ENCODE measurements at places on chromosomes 11 and 22.

- no peak for DNase-seq
Observed at GRCh38 chr22:44291674-44292360, 20.9 kb downstream of the SHISAL1 start.

GRCh38 chr11:119175493-119176077, 7.1 kb downstream of the NLRX1 start:
- no peak for DNase-seq

DNA sequence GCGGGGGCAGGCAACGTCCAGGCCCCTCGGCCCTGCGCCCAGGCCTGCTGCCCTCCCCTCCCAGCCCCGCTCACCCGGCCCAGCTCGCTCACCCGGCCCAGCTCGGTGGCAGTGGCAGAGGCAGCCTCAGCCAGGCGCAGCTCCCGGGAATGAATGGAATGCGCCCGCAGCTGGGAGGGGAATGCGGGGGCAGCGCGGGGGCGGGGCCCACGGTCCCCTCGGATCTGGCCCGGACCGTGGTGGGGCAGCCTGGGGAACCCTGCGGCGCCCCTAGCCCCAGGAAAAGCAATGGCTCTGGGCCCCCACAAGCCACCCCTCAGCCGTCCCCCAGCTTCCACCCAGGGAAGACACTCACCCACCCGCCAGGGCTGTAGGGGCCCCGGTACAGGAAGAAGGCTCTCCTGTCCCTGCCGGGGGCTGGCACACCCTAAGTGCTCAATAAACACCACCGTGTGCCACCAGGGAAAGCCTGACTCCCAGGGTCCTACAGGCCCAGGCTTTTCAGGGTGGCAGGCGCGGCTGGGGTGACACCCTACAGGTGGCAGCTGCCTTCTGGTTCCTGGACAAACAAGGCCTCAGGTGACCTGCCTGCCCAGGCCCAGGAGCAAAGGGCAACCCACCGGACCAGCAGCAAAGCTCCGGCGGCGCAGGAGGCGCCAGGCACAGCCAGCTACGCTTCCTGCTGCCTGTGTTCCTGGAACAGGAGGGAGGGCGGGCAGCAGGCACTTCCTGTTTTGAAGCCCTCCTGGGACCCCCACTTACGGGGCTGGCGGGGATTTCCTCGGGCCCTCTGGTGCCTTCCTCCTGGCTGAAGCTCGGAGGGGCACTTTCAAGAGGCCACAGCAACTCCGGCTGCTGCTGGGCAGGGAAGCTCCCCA, 13.8 kb downstream of the PLXNB2 start:
- peak; percentile 56 for DNase-seq

DNA sequence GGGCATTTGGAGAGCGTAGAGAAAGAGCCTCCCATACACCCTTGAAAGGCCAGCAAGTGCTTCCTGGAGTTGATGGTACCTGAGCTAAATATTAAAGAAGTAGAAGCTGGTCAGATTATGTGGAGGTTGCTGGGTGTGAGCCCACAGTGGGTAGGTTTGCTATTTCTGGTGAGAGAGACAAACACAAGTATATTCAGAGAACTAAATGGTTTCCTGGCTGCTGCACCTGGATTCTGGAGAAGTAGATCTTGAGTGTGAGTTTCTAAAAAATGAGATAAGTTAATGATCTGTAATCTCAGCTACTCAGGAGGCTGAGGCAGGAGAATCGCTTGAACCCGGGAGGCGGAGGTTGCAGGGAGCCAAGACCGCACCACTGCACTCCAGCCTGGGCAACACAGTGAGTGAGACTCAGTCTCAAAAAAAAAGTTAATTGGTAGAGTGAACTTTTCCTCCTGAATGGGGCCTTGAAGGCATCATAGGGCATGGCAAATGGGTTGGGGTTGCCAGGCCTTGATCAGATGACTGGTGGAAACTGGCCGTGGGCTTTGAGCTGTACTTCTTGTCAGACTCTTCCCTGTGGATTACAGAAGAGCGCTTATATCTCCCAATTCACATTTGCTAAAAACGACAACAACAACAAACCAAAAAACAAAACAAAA, 75.8 kb downstream of the ADAMTS15 start:
- no peak for DNase-seq

DNA sequence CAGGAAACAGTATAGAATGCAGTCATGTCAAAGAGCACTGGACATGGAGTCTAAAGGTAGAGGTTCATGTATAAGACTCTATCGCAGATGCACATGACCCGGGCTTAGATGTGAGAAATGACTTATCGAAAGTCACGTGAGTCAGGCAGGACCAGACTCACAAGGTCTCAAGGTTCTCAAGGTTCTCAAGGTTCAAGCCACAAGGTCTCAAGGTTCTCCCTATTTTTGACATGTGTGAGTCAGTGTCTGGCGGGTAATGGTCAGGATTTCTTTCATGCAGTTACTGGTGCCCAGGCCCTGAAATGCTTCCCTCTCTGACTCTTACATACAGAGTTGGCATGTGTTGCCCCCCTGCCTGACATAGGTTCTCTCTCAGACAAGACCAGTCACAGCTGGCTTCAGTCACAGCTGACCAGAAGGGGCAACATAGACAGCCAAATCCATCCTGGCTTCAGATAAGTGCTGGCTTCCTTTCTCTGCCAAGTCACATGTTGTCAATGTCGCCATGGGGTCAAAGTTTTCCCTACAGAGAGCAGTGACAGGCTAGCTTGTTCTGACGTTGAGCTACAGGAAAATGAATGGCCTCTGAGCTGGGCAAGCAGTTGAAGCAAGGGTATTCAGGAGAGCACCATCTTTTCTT, 10.1 kb downstream of the CSRP3 start:
- DNase-seq, result no peak

DNA sequence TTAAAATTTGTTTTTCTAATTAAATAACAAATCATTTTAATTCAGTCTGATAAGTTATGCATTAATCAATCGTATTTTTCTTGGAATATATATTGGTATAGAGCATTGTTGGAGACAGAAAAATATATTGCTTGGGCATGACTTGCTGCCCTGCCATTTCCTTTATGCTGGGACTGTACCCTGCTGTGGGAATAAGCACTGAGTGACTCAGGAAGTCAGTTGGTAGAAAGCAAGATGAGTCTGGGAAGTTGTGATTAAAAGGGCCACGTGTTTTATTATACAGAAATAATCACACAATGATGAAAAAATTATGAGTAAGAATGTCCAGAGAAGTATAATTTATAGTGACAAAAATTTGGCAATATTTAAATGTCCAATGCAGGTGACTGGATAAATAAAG, 139.5 kb downstream of the KIF18A start:
- DNase-seq, result no peak

DNA sequence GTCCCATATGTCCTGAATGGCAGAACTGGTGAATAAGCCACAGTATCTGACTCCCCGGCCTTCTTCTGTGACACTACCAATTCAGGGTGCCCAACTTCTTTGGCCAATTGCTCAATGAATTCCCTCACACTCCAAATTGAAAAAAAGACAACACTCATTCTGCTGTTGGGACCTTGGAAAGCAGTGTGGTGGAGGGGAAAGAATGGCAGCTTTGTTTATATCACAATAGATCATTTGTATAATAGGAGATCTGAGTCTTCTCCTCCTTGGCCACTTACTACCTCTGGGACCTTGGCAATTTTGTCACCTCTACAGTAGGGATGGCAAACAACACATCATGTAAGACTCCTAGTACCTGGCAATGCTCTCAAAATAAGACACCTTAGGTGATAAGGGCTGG, 64.6 kb downstream of the OPCML start:
- DNase-seq, result no peak

DNA sequence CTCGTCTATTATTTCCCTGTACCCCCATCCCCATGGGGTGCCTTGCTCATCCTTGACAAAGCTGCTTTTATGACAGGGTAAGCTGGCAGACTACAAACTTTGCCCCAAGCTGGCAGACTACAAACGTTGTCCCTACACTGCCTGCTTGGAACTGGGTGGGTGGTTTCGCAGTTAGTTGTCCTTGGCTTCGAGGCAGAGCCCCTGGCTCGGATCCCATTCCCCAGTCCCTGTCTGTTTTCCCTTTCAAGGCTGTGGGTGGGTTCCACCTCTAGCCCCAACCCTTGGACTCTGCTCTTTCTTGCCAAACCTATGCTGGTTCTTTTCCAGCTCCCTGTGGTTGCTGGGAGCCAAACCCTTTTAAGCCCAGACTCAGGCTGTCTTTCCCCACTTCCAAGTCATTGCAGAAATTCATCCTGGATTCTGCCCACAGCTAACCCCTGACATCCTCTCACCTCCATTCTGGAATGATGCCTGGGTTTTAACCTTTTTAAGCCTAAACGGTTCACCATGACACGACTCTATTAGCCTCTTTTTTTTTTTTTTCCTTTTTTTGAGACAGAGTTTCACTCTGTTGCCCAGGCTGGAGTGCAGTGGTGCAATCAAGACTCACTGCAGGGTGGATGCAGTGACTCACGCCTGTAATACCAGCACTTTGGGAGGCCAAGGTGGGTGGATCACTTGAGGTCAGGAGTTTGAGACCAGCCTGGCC, 9.2 kb upstream of the RBM14 start:
- no peak for DNase-seq

DNA sequence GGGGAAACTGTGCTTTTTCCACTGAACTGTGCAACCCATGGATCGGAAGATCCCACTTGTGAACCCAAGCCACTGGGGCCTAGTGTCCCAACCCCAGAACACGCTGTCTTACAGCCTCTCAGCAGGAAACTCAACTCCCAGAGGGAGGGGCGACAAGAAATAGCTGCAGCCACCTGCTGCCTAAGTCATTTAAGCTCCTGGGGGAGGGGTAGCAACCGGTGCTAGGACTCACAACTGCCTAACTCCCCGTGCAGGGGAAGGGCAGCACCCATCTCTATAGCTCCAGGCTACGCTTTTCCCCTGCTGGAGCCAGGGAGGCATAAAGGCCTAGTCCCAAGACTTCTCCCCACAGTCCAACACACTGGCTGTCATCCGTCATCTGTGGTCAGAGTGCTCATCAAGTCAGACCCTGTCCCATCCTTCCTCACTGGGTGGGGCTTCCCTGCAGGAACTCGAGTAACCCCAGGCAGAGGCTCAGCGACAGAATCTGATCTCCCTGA, 363.0 kb downstream of the LUZP2 start:
- no peak for DNase-seq

- no peak for DNase-seq
Observed at GRCh38 chr22:37241351-37242142, 2.5 kb downstream of the RAC2 start.

DNA sequence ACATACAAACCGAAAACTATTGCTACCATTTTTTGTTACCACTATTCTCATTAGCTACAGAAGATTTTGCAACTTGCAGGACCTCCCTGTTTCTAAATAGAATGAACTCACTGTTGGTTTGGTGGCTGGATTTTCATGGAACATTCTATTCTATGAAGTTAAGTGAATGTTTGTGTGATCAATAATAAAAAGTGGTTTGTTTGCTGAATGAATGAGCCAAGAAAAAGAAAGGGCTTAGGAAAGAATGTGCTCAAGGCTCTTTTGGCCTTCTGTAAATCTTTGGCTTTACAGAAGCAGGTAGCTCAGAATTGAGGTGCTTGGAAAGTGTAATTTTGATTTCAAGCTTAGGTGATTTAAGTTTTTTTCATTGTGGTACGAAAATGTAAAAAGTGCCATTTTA, 5.9 kb upstream of the SCGB1D2 start:
- no peak for DNase-seq

GRCh38 chr11:108228251-108228650, 5.4 kb downstream of the ATM start:
- no peak for DNase-seq

- DNase-seq, result no peak
Observed at GRCh38 chr11:12631651-12632050, 42.6 kb upstream of the TEAD1 start.

DNA sequence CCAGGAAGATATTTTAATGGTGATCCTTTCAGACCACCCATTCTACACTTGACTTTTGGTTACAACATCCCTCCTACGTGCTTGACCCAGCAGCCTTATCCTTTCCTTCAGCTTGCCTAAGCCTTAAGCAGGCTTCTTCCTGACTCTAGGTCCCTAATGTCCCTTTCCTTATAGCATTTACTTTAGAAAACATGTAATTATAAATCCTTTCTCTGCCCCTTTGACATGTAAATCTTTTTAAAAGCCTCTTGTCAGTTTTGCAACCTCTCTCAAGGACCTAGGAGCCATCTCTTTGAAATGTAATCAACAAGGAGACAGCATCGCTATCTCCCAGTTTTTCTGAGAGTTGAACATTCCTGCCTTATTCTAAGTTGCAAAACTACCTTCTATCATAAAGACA, 1255.2 kb downstream of the LRRC4C start:
- DNase-seq, result no peak

DNA sequence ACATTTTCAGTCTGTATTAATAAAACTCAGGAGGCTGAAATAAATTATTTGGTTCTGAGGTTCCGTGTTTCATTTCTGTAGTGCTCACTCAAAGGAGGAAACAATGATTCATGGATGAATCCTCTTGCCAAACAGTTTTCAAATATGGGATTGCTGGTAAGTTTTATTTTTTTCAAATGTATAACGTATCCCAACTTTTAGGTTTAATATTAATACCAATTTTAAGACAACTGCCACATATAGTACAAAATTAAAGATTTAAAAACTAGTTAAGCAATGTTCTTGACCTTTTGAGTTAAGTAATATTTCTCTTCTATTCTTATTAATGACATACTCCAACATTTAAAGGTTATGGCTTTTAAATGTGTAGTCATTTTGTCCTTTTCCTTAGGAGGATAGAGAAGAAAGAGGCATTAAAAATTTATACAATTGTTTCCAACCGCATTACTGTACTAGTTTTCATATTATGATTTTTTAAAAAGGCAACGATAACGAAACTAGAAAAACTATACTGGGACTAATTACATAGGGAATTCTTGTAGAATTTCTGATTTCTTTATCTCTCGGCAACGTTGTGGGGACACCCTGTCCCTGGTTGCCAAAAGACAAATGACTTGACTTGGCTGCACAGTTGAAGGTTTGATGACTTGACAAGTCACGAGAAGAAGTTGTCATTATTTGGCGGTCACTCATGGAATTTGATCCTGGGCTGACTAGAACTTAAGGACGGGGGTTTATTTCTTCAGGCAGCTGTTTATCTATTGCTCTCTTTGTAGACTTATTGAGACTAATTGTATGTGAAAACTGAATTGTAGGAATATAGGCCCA, 69.1 kb upstream of the ADSL start:
- no peak for DNase-seq

DNA sequence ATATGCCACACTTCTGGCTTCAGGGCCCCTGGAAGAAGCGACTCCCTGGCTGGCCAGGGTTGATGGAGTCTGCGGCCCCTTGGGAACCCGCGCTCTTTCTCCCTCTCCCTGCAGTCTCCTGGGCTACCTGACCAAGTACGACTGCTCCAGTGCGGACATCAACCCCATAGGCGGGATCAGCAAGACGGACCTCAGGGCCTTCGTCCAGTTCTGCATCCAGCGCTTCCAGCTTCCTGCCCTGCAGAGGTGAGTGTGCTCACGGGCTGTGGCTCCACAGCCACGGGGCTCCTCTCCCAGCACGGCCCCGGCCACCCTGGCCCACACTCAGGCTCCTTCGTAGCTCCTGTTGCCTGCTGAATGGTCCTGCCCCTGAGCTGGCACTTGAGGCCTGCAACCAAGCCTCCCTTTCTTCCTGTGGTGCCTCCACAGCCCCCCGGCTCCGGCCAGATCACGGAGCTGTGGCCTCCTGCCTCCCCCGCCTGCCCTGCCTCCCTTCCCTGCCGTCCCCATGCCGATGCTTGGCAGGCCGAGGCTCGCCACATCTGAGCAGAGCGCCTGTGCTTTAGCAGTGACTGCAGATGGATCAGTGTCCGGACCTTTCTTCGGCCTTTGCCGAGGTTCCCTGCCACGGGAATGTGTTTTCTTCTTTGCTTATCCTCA, 36.2 kb upstream of the KRTAP5-7 start:
- DNase-seq, result no peak

GRCh38 chr22:50306753-50307749, at the start of gene PLXNB2:
PLXNB2 (minus strand) TSS chr22:50307646; CDS start chr22:50290584, 17,062 bp downstream.
- no peak for DNase-seq
